ENCODE measurements at places on chromosomes 1 and 21. TPM values are rescaled to one million over a fixed set of nuclear protein-coding genes. Genes with fewer than 3 reads are reported as not detected.

TP73 gene
- 2.4 TPM for total RNA-seq

HTR6 gene
- not detected for total RNA-seq

IFNLR1 gene
- 6.5 TPM for total RNA-seq

AADACL4 gene
- total RNA-seq, result not detected

FNBP1L gene
- total RNA-seq, result 0.32 TPM

DNA sequence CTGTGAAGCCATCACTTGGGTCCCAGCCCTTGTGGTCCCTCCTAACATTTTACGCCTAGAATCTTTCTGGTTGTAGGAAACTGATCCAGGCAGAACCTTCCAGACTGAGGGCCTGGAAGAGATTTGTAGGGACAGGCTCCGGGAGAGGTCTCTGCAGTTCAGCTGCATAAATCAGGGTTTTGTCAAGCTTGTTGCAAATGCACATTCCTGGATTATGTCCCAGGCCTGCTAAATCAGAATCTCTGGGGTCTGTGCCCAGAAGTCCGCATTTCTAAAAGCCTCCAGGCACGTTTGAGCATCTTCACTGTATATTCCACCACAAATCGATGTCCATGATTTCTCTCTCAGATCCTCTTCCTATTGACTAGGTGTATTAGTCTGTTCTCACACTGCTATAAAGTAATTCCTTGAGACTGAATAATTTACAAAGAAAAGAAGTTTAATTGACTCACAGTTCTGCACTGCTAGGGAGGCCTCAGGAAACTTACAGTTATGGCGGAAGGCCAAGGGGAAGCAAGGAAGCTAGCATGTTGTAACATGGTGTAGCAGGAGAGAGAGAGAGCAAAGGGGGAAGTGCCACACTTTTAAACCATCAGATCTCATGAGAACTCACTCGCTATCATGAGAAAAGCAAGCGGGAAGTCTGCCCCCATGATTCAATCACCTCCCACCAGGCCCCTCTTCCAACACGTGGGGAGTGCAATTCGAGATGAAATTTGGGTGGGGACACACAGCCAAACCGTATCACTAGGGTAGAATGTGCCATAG, 1.2 kb upstream of the FHAD1 start:
- H3K27me3 ChIP-seq, result peaks cover 71% of the 10 kb centered on the region
- H3K27ac ChIP-seq, result no peak overlapping the region

GRCh38 chr21:38820471-38821239, 14.9 kb downstream of the ETS2 start:
- no peaks in the 10 kb centered on the region for H3K27me3 ChIP-seq
- peaks cover 94% of the 10 kb centered on the region for H3K36me3 ChIP-seq
- H3K27ac ChIP-seq, result no peak overlapping the region
- H3K4me3 ChIP-seq, result no peak overlapping the region
- H3K4me1 ChIP-seq, result peaks cover 7% of the 10 kb centered on the region

GRCh38 chr1:224064150-224064549, 49.8 kb upstream of the FBXO28 start:
- no peak for DNase-seq
- no peaks in the 10 kb centered on the region for H3K36me3 ChIP-seq

GRCh38 chr21:41437729-41438128, 11.7 kb downstream of the MX1 start:
- DNase-seq, result no peak
- no peaks in the 10 kb centered on the region for H3K27me3 ChIP-seq
- no peak overlapping the region for H3K4me3 ChIP-seq
- peaks cover 16% of the 10 kb centered on the region for H3K4me1 ChIP-seq
- H3K36me3 ChIP-seq, result peaks cover 95% of the 10 kb centered on the region

All from activated T-helper 2 cell treated with anti-CD3 and anti-CD28 coated beads, Interferon-gamma antibody, Interleukin-2, Interleukin-4, amounts not matched to agents 10 μg/mL and 5 μg/mL and 100 μg/mL, durations not matched to agents 14 hours and 24 hours and 36 hours (primary cell).